Stimulated activated naive CD8-positive, alpha-beta T cell treated with anti-CD3 and anti-CD28 coated beads, Interleukin-15, amount 100 ng/mL, for 72 hours (primary cell): ENCODE measurements at places on chromosomes 3 and 15.

- no peak for DNase-seq
Observed at GRCh38 chr15:22243440-22244130, 163.3 kb downstream of the OR4M2 start.

GRCh38 chr3:98557324-98558010 lies 25.7 kb downstream of the GPR15 start:
- peak; percentile 56 for DNase-seq

- DNase-seq = no peak
Observed at GRCh38 chr3:178255315-178255714, 280.9 kb upstream of the KCNMB2 start.

DNA sequence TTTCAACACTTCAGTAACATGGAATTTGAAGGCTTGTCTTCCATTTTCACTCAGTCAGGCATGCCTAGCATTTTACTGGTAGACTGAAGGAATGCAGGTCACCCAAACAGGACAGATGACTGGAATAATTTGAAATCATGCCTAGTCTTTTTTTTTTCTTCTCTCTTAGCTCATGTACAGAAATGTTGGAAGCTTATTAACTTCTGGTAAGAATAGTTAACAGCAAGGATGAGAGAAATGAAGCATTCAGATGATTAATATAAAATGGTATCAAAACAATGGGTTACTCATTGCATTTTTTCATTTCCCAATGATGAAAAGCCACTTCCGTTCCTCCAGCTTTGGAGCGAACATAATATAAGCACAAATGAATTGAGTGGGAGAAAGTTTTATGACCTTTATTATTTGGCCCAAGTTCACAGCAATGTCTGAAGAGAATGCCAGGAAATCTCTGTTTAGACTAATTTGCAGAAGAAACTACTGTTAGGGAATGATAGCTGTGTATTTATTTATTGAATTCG lies 431.6 kb upstream of the RASGRP1 start:
- no peak for DNase-seq

- no peak for DNase-seq
Observed at GRCh38 chr3:189605717-189606116, 25.5 kb upstream of the TP63 start.

DNA sequence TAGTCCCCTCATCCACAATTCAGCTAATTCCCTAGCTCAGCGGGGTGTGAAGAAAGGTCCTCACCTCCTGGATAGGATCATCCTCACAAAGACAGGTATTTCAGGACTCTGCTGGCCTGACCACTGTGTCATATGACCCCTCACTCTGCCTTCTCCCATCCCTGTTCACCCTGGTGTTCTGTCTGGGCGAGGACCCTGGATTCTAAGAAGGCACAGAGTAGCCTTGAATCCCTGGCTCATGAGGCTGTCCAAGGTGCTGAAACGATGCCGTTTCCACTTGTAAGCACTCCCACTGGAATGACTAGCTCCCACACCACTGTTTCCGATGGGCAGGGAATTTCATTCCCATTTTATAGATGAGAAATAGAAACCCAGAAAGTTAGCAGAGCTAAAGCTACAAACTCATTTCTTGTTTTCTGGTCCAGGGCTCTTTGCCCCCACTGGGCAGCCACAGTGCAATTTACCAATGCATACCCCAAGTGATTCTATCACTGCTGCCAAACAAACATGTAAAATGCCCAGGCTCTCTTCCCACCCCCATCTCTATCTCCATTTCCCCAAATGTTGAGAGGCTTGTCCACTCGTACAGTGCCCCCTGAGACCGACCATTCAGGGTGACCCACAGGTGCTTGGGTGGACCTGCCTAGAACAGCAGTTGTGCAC lies 83.2 kb downstream of the RAB11A start:
- no peak for DNase-seq

- DNase-seq = no peak
Observed at GRCh38 chr15:42796955-42797782, 60.2 kb upstream of the CDAN1 start.

DNA sequence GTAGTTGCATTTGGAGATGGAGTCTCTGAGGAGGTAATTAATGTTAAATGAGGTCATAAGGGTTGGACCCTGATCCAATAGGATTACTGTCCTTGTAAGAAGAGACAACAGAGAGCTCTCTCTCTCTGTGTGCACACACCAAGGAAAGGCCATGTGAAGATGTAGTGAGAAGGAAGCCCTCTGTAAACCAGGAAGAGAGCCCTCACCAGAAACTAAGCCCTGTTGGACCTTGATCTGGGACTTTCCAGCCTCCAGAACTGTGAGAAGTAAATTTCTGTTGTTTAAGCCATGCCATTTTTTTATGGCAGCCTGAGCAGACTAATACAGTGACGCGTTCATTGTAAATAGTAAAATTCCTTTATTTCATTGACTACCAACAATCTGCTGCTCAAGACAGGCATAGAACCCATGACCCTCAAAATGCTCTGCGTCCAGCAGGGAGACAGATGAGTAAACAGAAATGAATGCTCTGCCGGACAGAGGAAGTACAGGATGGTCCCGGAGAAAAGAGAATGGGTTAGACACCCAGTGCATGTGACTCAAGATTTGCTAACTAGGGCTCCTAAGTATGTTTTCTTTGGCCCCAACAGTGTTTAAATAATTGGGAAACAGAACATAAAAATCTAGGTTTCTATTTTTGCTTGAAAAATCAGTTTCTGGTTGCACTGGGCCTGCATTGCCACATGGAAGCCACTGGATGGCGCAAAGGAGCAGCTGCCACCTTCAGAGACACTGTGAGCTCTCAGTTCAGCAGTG lies 37.9 kb upstream of the TNFAIP8L3 start:
- no peak for DNase-seq

- no peak for DNase-seq
Observed at GRCh38 chr3:31925271-31925630, 55.8 kb downstream of the OSBPL10 start.

DNA sequence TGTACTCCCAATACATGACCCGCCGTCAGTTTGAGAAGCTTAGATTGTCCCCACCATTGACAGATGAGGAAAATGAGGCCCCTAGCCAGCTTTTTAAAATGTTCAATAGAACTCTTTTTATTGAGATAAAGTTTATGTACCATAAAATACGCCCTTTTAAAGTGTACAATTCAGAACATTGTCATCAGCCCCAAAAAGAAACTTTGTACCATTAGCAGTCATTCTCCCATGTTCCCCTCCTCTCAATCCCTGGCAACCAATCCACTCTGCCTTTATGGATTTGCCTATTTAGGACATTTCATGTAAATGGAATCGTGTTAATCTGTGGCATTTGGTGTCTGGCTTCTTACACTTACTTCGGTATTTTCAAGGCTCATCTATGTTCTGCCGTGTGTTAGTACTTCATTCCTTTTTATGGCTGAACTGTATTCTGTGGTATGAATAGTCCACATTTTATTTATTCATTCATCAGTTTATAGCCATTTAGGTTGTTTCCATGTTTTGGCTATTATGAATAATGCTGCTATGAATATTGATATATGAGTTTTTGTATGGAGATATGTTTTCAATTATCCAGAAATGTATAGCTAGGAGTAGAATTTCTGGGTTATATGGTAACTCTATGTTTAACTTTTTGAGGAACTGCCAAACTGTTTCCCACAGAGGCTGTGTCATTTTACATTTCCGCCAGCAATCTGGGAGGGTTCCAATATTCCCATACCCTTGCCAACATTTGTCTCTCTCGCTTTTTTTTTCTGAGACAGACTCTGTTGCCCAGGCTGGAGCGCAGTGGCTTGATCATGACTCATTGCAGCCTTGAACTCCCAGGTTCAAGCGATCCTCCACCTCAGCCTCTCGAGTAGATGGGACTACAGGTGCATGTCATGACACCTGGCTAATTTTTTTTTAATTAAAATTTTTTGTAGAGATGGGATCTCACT lies 15.3 kb upstream of the PTPN23 start:
- DNase-seq = no peak

- DNase-seq = no peak
Observed at GRCh38 chr3:85258326-85258725, 299.5 kb downstream of the CADM2 start.

GRCh38 chr15:59367022-59367451 lies 5.6 kb downstream of the MYO1E start:
- no peak for DNase-seq

DNA sequence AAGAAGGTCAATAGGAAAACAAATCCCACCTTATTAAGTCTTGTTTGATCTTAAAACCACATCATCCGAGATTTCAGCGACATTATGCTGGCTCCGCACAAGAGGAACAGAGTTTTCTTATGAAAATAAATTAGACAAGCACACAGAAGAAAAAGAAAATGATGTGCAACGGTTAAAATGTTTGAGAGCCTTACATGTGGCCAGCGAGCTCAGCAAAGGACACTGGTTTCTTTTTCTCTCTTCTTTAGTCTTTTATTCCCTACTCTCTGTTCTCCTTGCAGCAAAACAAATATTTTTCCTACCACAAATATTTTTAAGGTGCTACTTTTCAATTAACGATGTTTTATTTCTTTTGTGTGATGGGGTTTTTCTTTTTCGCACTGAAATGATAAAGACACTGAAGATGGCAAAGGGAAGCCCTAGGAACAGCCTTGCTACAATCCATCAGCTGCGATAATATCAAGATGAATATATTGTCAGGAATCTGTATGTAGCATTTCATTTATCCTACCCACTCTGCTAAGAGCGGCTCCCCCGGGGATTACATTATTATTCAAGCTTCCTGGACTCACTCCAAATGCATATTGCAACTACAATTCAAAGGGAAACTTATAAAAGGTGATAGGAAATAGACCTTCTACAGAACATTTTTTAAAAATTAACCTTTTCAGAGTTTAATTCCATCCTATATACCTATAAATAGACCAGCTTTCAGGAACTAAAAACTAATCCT lies 72.9 kb downstream of the ANXA2 start:
- DNase-seq = no peak

DNA sequence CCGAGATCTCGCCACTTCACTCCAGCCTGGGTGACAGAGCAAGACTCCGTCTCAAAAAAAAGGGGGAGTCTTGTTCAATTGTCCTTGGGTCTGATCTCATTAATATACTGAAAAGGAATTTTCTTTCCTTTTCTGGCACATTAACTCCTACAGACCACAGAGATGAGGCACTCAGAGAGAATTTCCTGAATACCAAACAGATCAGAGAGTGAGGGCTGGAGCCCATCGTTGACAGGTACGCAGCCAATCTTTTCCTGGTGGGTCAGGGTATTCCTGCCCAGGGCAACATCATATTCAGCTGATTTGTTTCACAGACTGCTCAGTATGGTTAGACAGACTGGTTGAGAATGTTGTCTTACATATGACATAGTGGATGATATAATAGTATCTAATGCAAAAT lies 82.8 kb upstream of the TNFSF10 start:
- no peak for DNase-seq

DNA sequence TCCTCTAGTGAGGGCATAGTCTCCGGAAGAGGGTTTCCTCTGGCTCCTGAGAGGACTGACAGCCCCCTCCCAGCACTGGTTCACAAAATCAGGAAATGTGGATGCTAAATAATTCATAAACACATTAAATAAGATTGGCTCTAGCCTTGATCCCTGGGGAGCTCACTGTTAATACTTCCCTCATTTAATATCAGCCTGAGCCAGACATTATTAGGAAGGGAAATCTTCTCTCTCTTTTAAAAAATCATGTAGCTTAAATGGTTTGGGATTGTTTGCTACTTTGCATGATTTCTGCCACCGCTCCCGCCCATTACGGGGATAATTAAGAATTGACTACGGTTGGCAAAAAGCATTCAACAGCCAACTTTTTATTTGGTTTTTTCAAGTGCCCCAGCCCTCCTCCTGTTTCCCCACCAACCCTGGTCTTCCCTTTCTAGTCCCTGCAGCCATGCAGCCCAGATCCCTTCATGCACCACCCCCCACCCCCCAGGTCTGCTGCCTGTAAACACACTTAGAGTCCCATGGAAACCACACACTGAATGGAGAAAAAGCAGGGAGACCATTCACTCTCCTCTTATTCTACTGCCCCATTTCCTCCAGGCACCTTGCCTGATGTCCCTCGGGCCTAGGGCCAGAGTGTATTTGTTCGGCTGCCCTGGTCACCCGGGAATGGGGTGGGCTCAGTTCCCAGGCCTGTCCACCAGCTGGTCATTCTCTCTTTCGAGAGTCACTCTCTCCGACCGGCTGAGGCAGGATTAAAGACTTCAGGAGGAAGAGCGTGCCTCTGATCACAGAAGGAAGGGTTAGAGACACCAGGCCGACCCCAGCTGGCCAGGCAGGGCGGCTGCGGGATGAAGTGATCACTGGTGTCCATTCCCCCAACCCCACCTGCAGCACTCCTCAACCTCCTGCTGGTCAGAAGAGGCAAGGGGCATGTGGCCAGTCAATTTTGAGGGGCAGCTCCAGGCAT lies 45.1 kb downstream of the SEMA5B start:
- no peak for DNase-seq

GRCh38 chr3:63559884-63560283 lies 92.6 kb upstream of the SNTN start:
- DNase-seq = no peak

GRCh38 chr15:87667643-87668042 lies 588.9 kb downstream of the NTRK3 start:
- DNase-seq = no peak

- no peak for DNase-seq
Observed at GRCh38 chr15:35465783-35466182, 80.2 kb downstream of the DPH6 start.

DNA sequence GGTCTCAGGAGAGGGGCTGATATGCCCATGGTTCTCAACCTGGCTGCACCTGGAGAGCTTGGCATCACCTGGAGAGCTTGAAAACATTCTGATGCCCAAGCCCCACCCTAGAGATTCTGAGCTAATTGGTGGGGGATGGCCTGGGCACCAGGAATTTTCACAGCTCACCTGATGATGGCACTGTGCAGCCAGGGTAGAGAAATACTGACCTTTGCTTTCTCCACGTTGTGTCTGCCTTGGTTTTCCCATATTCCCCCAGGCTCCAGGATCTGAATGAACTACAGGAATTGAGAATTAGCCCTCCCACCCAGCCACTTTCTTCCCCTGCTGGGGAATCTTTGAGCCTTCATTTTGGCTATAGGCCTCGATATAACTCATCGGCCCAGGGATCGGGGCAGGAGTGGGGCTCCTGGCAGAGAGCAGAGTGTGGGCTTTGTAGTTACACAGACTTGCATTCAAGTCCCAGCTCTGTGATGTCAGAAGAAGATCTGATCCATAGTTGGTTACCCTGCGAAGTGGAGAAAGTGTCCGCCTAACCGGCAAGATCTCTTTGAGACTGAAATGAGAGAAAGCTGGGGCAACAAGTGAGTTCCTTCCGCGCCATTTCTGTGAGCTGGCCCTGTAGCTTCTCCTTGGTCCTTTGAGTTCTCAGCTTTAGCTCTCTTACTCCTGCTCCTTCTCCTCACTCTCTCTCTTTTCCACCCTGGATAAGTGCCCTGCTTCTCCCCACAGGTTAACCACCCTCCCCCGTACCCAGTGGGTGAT lies 33.1 kb upstream of the UBE2Q2 start:
- DNase-seq = no peak

- DNase-seq = no peak
Observed at GRCh38 chr3:177594096-177594495, 396.8 kb upstream of the TBL1XR1 start.

GRCh38 chr3:111976254-111976653 lies 2.6 kb upstream of the ABHD10 start:
- no peak for DNase-seq

GRCh38 chr3:196323691-196324090 lies 5.7 kb upstream of the DYNLT2B start:
- no peak for DNase-seq
